ENCODE measurements at places on chromosomes 4 and X. TPM values are rescaled to one million over a fixed set of nuclear protein-coding genes. Genes with fewer than 3 reads are reported as not detected.

The HS3ST1 gene
- total RNA-seq = 14.1 TPM

The RAB9B gene
- total RNA-seq = 8.5 TPM

- DNase-seq = peak; percentile 22
Measured at GRCh38 chr4:48578132-48578968, 88.3 kb downstream of the ZAR1 start.

DNA sequence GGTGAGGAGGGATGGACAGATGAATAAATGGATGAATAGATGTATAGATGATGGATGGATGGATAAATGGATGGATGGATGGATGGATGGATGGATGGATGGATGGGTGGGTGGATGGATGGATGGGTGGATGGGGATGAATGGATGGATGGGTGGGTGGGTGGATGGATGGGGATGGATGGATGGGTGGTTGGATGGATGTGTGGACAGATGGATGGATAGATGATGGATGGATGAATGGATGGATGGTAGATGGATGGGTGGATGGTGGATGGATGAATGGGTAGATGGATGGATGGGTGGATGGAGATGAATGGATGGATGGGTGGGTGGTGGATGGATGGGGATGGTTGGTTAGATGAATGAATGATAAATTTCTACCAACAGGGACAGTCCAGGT lies 207.0 kb upstream of the PSAPL1 start:
- no peak for DNase-seq

DNA sequence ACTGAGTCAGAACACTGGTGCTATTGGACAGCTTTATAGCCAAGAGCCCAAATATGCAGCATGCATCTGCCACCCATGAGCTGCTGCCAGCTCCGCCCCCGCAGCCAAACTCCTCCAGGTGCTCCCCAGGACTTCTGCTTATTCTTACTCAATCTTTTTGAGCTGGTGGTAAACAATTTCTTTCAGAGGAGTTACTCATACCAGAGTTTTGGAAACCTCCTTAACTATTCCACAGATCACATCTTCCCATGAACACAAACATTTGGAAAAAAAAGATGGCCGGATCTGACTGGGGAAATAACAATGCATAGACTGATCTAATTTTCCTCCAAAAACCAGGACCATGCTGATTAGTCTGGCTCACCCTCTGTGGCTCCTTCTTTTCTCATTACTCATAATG lies 399.9 kb downstream of the GPM6A start:
- peak; percentile 34 for DNase-seq

DNA sequence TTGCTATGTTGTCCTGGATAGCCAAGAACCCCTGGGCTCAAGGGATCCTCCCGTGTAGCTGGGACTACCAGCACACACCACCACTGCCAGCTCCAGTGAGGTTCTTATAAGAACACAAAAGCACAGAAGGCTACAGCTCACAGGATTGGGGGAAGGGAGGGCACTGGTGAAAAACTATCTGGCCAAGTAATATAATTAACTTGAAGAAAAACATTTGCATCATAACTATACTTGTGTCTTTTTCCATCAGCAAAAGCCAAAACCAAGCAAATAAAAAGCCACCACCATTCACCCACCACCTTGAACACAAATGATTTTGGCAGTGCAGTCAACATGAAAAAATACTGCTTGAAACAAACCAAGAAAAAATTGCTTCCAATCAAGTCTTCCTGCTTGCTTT lies 188.2 kb downstream of the MAML3 start:
- DNase-seq = peak; percentile 39

GRCh38 chr4:135900956-135901355 lies 1631.3 kb downstream of the PCDH18 start:
- no peak for DNase-seq

Measured in uterus (tissue), 4 donors.